NCI-H226 (cell line): ENCODE measurements at places on chromosomes 6 and 20.

DNA sequence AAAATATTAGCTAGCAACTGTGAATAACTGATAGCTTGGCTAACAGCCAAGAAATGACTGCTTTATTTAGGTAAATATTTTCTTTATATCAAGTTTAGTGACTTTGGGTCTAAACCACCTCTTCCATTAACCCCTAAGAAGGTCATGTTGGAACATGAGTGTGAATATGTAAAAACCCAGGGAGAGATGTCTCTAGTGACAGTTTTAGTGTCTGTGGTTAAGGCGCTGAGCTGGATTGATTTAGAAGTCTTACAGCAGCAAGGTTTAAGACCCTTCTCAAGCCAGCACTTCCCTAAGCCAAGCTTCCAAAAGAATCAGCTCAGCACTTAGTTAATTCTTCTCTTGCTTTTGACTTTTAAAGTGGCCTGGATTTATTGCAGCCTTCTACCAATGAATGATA, 11.4 kb upstream of the SIRT5 start:
- no peak for DNase-seq

DNA sequence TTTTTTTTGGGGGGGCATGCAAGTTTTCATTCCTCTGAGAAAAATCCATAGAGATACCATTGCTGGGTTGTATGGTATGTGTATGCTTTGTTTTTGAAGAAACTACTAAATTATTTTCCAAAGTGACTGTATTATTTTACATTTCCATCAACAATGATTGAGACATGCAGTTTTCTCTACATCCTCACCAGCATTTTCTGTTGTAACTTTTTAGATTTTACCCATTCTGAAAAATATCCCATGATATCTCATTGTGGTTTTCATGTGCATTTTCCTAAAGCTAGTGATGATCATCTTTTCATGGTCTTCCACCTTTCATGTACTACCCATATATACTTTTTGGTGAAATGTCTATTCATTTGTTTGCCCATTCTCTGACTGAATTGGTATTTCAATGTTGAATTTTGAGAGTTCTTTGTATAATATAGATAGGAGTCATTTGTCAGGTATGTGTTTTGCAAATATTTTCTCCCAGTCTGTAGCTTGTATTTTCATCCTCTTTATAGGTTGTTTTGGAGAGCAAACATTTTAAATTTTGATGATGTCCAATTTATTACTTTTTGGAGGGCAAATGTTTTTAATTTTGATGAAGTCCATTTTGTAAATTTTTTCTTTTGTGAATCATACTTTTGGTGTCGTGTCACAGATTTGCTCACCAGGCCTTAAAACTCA, 827.5 kb upstream of the CITED2 start:
- DNase-seq = no peak

DNA sequence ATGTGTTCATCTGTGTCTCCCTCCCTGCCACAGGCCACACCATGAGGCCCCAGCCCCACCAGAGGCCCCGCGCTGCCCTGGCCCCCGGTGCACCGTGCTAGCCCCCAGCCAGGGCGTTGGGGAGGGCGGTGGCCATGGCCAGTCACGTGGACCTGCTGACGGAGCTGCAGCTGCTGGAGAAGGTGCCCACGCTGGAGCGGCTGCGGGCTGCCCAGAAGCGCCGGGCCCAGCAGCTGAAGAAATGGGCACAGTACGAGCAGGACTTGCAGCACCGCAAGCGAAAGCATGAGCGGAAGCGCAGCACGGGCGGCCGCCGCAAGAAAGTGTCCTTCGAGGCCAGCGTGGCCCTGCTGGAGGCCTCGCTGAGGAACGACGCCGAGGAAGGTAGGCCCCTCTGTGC, 30.3 kb downstream of the PPP1R16B start:
- no peak for DNase-seq

DNA sequence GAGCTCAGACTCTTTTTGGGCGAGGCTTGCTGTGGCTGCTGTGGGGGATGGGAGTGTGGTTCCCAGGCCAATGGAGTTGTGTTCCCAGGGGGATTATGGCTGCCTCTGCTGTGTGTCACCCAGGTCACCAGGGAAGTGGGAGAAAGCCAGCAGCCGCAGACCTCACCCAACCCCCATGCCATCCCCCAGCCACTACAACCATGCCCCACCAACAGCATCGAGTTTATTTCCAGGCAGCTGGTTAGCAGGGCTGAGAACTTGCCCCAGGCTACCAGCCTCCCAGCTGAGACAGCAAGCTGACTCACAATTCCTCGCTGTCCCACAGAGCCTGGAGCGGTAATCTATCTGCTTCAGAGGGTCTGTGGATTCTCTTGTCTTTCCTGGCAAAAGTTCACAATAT, 331.7 kb downstream of the FRK start:
- peak; percentile 47 for DNase-seq

- no peak for DNase-seq
Observed at GRCh38 chr20:60883496-60883895, 368.6 kb upstream of the CDH4 start.

DNA sequence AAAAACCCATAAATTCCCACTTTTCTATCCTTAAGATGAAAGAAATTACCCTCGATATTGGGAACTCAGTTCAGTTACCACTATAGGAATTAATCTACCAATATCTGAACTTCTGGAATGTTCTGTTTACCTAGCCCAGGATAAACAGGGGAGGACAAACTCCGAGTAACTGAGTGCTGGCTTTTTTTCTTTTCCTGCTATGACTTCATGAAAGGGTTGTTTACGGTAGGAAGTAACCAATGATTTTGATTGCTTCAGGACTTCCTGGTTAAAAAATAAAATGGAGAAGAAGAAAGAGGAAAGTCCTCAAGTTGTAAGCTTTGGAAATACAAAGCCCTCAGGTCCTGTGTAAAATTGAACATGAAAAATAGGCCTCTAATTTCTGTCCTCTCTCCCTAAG, 167.7 kb downstream of the ZNF217 start:
- DNase-seq = no peak

DNA sequence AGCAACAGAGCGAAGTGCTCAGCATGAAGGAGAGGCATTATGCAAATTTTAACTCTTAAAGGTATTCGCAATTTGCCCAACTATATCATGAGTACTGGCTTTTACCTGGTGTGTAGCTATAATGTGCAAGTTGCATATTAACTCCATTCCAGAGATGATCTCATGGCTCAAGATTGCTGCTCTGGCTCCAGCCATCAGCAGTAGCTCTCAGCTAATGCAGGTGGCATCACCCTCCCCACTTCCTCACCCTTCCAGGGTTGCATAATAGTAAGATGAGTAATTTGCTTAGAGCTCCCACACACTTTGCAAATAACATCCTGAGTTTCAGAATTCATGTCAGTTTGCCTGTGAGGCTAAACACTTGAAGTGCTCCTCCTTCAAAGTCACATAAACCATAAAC, 15.9 kb upstream of the PCSK2 start:
- no peak for DNase-seq

GRCh38 chr6:6747371-6747770, 158.9 kb downstream of the LY86 start:
- DNase-seq = no peak
